Muscle of leg (tissue), 16 donors: ENCODE measurements at places on chromosomes 2 and 18. TPM values are rescaled to one million over a fixed set of nuclear protein-coding genes. Genes with fewer than 3 reads are reported as not detected.

- peak; percentile 78 for DNase-seq
Measured at GRCh38 chr18:499776-500631, 497 bp downstream of the COLEC12 start.

- DNase-seq = no peak
Measured at GRCh38 chr2:190533175-190533967, 1.2 kb downstream of the NEMP2 start.

DNA sequence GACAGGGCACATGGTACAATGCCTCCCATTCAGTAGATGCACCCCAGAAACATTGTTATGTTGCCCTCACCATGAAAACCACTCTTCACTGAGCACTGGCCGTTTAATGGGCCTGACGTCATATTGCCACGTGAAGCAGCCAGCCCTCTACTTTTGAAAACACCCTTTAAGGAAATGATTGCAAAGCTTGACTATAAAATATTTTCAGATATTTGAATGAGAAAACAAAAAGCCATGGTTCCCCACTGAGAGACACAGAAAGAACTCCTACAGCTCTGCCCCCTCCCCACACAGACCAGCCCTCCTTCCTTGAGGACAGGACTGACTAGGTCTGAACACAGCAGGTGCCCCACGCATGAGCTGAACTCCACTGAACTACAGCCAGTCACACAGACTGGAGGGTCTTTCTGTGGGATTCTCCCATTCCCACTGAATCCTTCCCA, 349.1 kb downstream of the ANAPC1 start:
- peak; percentile 36 for DNase-seq

Gene CNOT11
- 31.8 TPM for total RNA-seq
